ENCODE measurements at places on chromosomes 7 and 10.
A peak's percentile ranks its signal among the peaks of the same experiment; 100 is the strongest.

GRCh38 chr10:55091691-55092328 is 290.8 kb upstream of the PCDH15 start:
- no peak for DNase-seq

DNA sequence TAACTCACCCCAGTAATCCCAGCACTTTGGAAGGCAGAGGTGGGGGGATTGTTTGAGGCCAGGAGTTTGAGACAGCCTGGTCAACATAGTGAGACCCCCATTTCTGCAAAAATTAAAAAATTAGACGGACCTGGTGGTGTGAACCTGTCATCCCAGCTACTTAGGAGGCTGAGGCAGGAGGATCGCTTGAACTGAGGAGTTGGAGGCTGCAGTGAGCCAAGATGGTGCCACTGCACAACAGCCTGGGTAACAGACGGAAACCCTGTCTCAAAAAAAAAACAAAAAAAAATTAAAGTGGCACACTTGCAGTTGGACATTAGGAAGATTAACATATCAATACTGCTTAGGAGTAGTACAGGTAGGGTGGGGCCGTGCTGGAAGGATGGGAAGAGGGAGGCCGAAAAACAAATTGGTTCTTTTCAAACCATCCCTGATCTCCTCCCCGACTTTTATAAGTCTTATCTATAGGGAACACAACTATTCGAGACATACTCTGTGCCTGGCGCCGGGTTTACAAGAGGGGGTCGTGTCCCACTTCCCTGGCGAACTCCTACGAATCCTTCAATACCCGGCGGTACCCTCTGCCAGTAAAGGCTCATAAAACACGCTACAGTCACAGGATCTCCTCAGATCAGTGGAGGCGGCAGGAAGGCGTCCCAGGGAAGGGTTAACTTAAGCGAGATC is 628 bp downstream of the TAF6 start:
- no peak for DNase-seq

GRCh38 chr7:141433698-141434097 is 117.5 kb upstream of the AGK start:
- DNase-seq: no peak

DNA sequence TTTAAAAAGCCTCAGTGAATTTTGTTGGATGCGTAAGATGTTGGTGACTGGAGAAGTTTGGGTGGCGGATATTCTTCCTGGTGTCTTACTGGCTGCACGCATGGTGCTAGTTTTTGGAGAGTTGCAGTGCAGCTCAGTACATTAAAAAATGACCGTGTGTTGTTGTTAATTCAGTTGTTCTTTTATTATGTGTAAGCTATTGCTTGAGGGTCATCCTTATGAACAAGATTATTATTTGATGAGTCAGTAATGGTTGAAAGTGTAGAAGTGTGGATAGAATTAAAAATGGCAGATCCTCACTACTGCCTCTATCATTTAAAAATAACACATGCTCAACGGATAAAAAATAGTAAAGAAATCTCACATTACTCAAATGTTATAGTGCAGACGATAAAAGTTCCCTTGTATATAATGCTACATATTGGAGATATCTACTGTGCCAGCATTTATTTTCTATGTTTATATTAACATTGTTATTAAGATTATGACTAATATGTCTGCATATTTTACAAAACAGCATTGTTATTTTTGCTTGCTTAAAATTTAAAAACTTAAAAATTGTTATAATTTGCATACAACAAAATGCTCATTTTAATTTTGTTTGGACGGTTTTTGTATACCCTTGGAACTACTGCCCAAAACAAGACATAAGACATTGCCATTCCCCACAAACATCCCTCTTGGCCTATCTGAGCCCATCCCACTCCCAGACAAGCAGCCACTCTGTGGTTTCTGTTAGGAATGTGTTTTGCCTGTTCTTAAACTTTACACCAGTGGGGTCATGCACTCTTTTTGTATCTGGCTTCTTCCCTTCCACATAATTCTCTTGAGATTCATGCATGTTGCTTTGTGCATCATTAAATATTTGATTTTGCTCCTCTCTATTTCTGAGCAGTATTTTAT is 142.0 kb downstream of the DOCK1 start:
- no peak for DNase-seq

GRCh38 chr7:40715053-40715430 is 580.2 kb downstream of the SUGCT start:
- no peak for DNase-seq

DNA sequence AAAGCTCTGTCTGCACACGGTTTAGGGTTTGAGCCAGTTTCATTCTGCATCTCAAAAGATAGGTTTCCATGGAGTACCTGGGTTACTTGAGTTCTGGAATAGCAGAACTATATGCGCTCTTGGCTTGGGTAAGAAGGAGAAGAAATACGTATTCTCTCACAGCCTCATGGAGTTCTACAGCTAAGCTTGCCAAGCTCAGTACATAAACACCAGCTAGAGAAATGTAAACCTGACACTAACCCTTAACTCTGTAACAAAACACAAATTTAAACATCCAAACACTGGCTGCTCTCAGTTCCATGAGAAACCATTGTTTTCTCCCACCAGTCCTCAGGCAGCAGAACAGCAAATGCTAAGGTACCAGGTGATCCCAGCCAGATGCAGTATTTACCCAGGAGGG is 557.2 kb downstream of the INHBA start:
- DNase-seq: no peak

GRCh38 chr7:95529701-95530100 is 44.0 kb downstream of the ASB4 start:
- no peak for DNase-seq

DNA sequence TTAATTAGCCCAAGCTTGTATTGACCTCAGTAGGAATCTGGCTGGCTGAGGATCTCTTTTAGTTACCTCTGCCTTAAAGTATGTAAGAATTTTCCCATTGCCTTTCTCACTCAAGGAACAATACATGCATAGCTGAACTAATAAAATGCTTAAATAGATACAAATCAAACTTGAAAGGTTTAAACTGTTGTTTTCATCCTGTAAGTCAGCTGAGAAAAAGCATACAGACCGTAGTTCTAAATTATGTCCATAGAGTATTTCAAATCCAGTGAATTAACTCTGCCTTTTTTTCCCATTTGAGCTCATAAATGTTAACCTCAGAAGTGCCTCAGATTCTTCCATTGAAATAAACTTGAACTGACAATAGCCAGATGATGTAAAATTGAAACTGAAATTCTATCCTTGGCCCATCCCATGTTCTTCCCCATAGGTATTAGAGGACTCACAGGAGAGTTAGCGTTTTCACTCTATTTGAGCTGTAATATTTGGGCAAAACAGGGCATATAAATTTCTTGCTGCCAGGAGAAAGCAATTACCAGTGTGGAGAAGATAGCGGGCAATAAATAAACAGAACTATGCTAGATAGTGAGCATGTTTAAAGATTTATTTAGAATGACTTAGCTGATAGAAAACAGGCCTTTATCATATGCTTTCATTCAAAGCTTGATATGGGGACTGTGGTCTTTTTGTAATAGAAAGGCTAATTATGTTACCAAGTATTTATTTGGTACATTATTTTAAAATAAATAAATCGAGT is 163.7 kb downstream of the WNT2 start:
- no peak for DNase-seq

DNA sequence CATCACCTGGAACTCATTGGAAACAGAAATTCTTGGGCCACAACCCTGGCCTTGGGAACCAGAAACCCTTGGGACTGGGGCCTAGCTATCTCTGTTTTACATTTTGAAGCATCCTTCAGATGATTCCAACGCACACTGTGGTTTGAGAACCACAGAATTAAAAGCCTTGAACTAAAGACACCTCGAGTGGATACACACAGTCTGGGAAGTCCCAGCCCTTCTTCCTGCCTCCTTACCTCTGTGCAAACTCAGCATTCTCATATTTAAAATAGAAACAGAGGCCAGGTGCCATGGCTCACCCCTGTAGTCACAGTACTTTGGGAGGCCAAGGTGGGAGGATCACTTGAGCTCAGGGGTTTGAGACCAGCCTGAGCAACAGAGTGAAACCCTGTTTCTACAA is 12.9 kb downstream of the NPFFR1 start:
- DNase-seq: no peak

DNA sequence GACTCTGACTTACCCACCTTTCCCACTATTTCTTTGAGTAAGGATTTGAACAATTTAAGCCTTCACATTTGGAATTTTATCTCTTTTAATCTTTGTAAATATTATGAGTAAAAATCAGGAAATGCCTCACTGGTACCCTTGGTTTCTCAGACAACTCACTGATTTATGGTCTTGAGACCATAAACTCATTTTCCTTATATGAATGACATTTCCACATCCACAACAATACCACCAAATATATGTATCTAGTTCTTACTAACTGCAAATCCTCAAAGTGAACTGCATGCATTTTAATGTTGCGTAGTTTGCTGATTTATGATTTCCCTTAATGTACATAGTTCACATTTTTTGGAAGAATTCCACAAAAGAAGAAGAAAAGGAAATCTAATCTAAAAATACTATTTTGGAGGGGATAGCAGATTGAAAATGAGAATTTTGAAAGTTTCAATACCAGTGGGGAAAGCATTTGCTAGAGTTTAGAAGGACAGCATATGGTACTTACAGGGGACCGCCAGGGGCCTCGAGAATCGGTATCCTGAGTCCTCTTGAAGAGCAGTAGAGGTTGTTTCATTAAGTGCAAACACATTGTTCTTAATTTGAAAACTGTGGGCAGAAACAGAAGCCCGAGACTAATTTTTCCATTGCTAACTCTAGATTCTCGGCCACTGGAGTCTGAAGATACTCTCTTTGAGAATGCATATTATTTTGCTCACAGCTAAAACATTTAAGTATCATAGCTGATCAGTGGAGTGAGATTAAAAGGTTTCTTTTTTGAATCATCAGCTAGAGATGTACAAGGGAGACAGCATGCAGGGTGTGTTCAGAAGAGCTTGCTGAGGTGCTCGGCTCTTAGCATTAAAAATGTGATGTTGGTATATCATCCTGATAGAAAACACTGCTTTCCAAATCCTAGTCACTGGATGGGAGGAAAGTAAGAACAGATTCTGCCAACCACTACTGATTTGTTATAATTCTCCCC is 964.0 kb downstream of the GATA3 start:
- no peak for DNase-seq

GRCh38 chr10:72649291-72649690 is 23.4 kb upstream of the MICU1 start:
- no peak for DNase-seq

- peak; percentile 35 for DNase-seq
Observed at GRCh38 chr10:101032637-101033224, 1.7 kb downstream of the SFXN3 start.

GRCh38 chr7:41046776-41047175 is 656.1 kb downstream of the INHBA start:
- no peak for DNase-seq

GRCh38 chr7:44561481-44561880 is 12.2 kb downstream of the DDX56 start:
- no peak for DNase-seq
